ENCODE measurements at places on chromosomes 11 and 22.

GRCh38 chr11:83574519-83574918 lies 288.4 kb upstream of the CCDC90B start:
- no peak for DNase-seq

DNA sequence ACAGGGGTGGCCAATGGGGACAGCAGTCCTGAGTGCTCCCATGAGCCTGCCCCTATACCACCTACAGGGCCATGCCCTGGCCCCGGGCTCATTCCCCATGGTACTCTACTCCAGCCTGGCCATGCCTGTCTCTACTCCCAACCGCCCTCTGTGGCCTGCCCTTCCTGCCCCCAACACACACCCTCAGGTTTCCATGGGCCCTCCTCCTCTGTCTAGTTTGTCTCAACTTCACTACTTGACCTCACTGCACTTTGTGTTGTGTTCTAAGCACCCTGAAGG lies 26.3 kb upstream of the RASL10A start:
- no peak for DNase-seq

GRCh38 chr11:74014880-74015279 lies 6.0 kb upstream of the UCP3 start:
- no peak for DNase-seq

GRCh38 chr11:60960405-60960804 lies 8.4 kb upstream of the SLC15A3 start:
- DNase-seq: no peak

DNA sequence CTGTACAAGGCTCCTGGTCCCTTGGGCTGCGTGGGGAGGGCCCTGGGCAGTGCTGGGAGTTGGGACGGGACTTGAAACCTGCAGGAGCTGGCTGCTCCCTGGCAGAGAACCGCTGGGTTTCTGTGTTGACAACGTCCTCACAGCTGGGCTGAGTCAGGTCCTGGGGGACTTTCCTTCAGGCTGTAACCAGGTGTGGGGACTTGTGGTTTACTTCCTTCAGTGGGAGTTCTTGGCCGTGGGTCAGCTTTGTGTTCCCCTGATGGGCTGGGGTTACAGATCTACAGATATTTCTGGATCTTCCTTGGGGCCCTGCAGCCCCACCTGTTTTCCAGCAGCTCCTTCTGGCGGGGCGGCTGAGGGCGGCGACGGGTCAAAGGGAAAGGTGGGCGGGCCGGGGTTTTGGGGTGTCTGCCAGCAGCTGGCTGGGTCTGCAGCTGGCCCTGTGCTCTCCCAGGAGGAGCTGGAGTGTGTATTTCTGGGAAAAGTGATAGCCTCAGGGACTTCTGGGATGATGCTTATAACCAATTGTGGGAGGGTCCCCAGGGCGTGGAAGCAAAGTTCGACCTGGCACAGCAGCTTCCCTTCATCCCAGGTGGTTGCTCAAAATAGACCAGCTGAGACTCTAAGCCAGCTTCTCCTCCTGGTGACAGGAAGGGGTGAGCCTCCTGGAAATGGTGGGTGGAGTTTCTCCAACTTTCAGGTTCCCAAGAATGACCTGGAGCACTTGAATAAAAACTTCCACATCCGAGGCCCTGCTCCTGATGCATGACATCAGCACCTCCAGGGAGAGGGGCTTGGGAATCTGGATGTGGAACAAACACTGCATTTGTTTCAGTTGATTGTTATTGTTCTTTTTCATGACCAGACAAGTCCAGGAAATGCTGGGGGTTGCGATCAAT lies 19.1 kb downstream of the ST14 start:
- DNase-seq: no peak

- DNase-seq: no peak
These were observed 41.7 kb upstream of the LMO2 start for GRCh38 chr11:33933602-33934001.

DNA sequence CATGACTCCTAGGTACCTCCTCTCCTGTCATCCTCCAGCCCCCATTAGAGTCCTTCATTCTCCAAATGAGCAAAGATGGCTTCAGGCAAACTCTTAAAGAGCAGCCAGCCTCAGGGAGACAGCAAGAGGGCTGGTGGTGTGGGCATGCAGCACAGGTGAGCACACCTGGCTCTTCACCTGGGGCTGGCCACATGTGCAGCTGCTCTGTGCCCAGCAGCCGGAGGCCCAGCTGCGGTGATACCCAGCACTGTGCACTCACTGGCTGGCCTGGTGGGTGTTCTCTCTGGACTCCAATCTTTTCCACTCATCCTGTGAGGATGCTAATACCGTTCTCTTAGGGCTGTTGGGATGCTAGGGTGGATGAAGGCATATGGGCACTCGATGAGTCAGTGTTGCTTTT lies 106.1 kb upstream of the PARVA start:
- no peak for DNase-seq

- no peak for DNase-seq
These were observed 2.9 kb downstream of the E2F8 start for GRCh38 chr11:19237813-19238212.

GRCh38 chr11:46336563-46337180 lies 10.6 kb upstream of the DGKZ start:
- DNase-seq: no peak

DNA sequence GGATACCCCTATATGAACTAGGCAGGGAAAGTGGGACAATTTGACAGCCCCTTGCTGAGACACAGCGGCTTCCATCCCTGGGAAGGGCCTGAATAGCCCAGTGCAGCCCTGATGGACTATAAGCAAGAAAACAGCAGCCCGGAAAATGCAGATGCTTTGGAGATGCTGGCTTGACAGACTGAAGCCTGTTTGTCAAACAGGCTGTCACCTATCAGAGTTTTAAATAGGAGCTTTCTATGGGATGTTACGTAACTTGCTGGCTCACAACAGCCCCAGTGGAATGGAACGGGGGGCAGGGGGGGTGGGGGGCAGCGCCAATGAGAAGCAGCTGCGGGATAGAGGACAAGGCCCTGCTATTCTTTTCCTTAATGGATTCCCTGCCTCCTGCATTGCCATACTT lies 91.9 kb upstream of the NTM start:
- DNase-seq: no peak

DNA sequence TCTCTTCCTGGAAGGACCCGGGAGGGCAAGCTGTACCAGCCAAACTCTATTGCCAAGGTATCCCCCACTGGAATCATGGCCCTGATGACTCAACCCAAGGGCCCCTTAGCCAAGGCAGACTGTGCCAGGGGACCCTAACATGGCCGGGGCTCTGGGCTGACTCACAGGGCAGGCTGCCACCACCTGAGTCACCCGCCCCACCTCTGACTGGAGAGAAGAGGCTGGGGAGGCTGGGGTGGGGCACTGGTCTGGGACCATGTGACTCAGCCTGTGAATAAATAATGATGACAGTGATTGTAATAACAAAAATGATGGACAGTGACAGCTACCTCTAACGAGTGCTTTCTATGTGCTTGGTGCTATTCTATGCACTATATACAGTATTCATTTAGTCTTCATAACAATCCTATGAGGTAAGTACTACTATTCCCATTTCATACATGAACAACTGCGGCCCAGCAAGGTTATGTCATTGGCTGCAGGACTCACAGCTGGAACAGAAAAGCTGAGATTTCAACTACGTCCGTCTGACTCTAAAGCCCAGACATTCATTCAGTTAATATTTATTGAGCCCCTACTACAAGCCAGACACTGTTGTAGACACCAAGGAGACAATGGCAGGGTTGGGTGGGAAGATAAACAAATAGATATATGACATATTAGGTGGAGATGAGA lies 84.2 kb downstream of the FBXO7 start:
- DNase-seq: no peak

GRCh38 chr11:46200537-46201281 lies 76.8 kb upstream of the CREB3L1 start:
- no peak for DNase-seq

DNA sequence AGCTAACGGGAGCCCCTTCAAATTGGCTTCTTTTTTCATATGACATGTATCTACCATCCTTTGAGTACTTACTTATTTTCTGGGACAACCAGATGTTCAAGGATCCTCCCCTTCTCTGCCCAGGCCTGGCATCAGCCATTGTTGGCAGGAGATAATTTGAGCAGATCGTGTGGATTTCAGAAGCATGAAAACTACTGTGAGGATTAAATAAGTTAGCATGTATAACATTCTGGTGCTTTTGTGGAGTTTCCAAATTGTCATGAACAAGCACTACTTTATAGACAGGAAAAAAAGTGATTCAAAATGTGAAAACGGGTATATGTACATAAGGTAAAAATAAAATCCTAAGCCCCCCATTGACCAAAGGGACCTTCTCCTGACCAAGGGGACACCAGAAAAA lies 2.1 kb upstream of the NADSYN1 start:
- no peak for DNase-seq

- no peak for DNase-seq
These were observed 83.1 kb downstream of the PTPRJ start for GRCh38 chr11:48063424-48063978.

- DNase-seq: peak; percentile 42
These were observed 4.9 kb upstream of the CNTN5 start for GRCh38 chr11:99015634-99016454.

- DNase-seq: no peak
These were observed 92.3 kb downstream of the MORC2 start for GRCh38 chr22:30876221-30876751.

DNA sequence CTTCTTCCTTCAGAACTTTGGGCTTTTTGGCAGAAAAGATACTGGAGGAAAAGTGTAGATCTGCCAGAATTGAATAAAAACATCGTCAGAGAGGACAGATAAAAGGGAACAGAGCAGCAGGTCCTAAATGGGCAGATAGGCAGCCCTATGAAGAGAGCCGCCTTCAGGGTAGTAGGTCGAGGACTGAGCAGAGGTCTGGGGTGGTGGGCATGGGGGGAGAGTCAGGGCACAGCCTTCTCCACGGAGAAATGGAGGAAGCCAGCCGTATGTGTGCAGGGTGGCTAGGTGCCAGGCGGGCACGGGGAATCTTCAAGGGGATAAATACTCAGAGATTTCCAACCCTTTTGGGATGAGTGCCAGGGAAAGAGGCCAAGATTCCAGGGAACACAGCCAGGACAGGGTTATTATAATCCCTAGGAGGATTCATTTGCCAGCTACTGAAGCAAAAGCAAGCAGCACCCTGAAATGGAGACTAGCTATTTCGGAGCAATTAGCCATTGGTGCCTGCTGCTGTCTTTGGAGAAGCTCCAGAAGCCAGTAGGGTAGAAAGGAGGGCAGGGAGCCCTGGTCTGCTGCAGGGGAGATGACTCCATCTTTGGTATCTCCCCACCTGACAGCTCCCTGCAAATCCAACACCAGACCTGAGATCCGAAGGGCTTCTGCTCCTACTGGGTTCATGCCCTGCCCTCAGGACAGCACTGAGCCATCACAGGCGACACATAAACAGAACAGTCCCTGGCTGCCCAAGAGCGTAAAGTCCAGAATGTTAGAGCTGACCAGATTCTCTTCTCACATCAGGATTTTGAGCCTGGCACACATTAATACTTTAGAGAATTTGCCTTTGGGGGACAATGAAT lies 174.5 kb upstream of the NTM start:
- no peak for DNase-seq

GRCh38 chr11:125926682-125927081 lies 19.2 kb upstream of the VSIG10L2 start:
- DNase-seq: no peak

DNA sequence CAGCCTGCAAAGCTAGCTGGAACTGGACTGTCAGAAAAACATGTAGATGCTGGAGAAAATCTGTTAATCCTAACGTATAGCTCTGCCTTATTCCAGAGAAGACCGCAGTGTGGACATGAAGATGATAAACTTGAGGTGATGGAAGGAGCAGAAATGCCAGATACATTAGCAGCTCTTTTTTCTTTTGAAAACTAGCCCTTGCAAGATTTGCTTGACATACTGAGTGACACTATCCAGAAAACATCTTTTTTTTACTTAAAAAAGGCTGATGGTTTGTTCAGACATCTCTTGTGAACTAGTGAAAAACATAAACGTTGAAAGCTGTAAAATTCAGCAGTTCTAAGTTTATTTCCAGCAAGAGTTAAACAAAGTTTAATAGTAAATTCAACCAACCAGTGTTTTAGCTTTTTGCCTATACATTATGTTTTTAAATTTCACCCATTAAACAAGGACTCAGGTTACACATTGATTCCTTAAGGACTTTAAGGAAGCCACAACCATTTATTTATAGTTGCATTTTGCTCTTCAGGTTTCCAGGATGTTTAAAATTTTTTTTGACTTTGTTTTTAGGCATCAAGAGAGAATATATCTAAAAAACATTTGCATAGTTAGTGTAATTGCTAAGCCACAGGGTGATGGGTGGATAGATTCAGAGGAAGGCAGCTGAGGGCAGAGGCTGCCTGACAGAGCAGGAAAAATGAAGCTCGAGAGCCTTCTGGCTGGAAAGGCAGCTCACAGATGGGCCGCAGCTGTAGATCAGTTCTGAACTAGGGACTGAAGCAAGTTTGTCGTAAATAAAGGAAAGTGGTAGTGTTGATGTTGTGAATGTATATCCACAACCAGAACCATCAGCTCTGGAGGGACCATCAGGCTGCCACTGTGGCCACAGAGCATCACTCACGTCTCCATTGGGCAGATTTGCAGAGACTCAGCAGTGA lies 9.5 kb downstream of the SNAP29 start:
- no peak for DNase-seq

DNA sequence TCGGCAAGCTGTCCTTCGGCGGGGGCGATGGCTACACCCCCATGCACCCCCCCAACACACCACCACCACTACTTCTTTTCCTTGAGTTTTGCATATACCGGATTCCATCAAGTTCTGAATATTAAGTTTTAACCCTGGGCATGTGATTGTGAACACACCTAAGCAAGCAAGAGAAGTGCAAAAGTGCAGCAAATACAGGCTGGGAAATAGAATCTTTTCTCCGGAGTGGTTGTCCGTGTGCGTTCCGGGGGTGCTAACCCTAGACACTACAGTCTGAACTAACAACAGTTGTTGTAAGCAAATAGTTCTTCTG lies 574 bp downstream of the PRSS23 start:
- no peak for DNase-seq

DNA sequence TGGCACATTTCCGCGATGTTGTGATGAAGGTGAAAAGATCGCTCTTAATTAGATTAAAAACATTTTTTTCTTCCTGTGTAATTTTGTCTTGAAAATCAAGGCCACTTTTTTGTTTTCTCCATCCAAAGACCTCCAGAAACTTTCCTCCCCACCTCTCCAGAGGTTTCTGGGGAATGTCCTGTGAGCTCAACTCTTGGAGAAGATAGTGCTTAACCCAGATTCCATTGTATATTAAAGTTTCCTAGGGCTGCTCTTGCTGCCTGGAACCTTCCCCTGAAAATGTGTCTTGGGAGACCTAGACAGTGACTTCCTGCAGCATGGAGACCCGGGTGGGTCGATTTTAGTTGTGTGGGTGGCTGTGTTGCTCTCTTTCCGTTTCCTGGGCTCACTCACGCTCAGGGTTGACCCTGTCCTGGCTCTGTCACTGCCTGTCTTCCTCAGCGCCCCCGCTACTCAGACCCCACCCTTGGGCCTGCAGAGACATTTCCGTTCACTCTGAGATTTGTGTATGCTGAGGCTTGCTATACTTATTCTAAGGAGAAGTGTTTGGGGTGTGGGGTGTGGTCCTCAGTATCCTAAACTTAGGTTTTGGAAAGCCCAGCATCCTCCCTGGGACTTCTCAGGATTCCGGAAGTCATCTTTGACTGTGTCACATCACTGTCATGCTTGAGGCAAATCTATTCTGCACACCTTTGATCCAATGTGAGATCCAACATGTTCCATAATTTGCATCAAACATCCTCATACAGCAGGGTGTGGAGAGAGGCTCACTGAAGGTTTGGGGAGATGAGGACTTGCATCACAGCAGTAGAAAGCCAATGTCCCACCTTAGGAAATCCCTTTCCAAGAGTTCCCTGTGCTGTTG lies 47.2 kb downstream of the KCNQ1OT1 start:
- no peak for DNase-seq
